ENCODE measurements at places on chromosomes 13 and 19.

GRCh38 chr19:58538257-58539168 lies 5.4 kb upstream of the TRIM28 start:
- peak; percentile 29 for DNase-seq

- DNase-seq, result no peak
Observed at GRCh38 chr13:76621705-76622104, 264.5 kb downstream of the KCTD12 start.

GRCh38 chr19:24062190-24062589 lies 24.8 kb upstream of the ZNF254 start:
- DNase-seq, result no peak

GRCh38 chr13:45437947-45438346 lies 19.8 kb upstream of the SLC25A30 start:
- no peak for DNase-seq

DNA sequence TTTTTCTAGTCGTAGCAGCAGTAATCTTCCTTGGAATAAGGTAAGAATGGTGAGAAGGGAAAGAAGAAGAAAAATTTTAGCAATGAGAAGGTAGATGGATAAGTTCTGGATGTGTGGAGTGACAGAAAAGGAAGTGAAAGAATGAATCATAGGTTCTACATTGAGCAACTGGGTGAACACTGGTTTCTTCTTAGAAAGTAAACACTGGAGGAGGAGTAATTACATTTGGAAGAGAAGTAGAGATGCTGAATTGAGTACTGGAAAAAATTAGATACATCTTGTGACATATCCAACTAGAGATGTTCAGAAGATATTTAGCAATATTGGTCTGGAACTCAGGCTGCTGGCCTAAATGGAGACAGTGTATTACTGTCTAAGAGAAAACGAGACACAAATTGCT lies 148.5 kb downstream of the GPC5 start:
- DNase-seq, result no peak

DNA sequence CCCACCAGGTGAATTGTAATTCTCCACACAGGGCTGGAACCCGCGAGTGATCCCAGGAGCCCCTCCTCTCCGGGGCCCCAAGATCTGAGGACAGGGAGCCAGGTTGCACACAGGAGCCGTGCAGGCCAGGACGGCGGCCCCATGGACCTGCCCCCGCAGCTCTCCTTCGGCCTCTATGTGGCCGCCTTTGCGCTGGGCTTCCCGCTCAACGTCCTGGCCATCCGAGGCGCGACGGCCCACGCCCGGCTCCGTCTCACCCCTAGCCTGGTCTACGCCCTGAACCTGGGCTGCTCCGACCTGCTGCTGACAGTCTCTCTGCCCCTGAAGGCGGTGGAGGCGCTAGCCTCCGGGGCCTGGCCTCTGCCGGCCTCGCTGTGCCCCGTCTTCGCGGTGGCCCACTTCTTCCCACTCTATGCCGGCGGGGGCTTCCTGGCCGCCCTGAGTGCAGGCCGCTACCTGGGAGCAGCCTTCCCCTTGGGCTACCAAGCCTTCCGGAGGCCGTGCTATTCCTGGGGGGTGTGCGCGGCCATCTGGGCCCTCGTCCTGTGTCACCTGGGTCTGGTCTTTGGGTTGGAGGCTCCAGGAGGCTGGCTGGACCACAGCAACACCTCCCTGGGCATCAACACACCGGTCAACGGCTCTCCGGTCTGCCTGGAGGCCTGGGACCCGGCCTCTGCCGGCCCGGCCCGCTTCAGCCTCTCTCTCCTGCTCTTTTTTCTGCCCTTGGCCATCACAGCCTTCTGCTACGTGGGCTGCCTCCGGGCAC lies 3.9 kb downstream of the FFAR1 start:
- no peak for DNase-seq
